T-helper 22 cell (primary cell): ENCODE measurements at places on chromosomes 2 and 18.

GRCh38 chr2:217775920-217776503, 226.8 kb downstream of the TNS1 start:
- no peak for DNase-seq

DNA sequence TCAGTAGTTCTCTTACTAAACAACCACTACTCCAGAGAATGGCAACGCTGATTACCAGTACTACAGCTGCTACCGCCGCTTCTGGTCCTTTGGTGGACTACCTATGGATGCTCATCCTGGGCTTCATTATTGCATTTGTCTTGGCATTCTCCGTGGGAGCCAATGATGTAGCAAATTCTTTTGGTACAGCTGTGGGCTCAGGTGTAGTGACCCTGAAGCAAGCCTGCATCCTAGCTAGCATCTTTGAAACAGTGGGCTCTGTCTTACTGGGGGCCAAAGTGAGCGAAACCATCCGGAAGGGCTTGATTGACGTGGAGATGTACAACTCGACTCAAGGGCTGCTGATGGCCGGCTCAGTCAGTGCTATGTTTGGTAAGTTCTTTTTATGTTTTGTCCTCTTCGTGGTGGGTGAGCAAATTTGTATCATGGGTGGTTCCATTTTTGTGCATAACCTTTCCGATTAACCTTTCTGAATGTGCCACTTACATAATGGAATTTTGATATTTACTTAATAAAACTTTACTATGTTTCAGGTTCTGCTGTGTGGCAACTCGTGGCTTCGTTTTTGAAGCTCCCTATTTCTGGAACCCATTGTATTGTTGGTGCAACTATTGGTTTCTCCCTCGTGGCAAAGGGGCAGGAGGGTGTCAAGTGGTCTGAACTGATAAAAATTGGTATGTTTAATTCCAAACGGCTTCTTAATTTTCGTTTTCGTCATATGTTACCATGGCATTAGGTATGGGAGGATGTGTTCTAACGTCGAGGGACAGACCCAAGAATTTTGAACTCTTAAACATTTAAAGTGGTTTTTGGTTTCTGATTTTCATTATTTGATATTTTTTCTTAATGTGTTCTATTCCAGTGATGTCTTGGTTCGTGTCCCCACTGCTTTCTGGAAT, 1.3 kb downstream of the SLC20A1 start:
- DNase-seq = no peak

GRCh38 chr2:101558740-101559525, 84.0 kb upstream of the RFX8 start:
- DNase-seq = no peak

DNA sequence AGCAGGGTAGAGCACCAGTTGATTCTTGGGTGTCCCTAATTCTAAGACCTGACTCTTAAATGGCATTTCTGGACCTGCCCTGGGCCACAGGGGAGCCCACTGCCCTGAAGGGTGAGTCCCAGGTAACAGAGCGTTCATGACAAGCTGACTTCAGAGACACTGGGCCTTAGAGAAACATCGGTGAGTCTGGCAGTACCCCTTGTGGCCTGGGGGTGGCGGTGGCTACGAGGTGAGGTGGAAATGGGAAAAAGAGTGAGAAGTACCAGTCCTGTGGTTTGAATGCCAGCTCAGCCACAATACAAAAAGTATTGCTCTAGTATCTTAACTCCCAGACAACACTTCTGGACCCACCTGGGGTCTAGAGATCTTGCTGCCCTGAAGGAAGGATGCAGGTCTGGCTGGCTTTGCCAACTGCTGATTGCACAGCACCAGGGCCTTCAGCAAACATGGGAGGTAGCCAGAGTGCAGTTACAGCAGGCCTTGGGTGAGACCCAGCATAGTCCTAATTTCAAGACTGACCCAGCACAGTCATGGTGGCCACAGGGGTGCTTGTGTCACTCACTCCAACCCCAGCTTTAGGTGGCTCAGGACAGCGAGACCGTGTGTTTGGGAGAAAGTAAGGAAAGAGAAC, 44.5 kb downstream of the USP34 start:
- peak; percentile 34 for DNase-seq

DNA sequence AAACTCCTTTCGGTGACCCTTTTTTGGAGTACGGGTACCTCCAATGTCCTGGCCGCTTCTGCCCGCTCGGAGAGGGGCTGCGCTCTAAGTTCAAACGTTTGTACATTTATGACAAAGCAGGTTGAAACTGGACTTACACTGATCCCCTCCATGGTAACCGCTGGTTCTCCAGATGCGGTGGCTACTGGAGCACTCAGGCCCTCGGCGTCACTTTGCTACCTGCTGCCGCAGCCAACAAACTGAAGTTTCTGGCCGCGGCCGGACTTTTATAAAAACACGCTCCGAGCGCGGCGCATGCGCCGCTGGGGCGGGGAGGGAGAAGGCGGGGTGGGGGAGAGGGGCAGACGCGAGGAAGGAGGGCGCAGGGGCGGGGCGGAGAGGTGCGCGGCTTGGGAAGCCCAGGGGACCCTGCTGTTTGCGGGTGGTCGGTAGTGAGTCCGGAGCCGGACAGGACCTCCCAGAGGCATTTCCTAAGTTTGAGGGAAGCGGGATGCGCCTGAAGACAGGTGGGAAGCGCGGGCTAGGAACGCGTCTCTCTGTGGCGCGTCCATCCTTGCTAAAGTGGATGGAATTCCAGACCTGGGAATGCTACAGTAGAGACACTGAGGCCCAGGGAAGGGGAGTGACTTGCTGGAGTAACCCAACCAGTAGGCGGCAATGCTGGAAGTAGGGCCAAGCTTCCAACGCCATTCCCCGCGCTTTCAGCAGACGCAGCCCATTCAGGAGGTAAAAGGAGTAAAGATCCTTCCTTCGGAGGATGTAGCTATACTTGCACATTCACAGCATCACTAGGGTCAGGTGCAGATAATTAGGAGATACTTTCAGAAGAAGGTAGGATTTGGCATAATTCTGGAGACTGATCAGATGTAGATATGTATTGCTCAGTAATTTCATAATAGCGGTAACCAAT, at the start of gene CXCR4:
Gene CXCR4, minus strand, starts transcription at position 241 of the 910 bp plus-strand sequence. Its CDS starts 89 bp downstream, at position 152.
- peak; percentile 82 for DNase-seq

GRCh38 chr18:62045316-62045715, 141.5 kb downstream of the PIGN start:
- DNase-seq = no peak

GRCh38 chr2:201255408-201256033, 4.8 kb upstream of the CASP8 start:
- no peak for DNase-seq

DNA sequence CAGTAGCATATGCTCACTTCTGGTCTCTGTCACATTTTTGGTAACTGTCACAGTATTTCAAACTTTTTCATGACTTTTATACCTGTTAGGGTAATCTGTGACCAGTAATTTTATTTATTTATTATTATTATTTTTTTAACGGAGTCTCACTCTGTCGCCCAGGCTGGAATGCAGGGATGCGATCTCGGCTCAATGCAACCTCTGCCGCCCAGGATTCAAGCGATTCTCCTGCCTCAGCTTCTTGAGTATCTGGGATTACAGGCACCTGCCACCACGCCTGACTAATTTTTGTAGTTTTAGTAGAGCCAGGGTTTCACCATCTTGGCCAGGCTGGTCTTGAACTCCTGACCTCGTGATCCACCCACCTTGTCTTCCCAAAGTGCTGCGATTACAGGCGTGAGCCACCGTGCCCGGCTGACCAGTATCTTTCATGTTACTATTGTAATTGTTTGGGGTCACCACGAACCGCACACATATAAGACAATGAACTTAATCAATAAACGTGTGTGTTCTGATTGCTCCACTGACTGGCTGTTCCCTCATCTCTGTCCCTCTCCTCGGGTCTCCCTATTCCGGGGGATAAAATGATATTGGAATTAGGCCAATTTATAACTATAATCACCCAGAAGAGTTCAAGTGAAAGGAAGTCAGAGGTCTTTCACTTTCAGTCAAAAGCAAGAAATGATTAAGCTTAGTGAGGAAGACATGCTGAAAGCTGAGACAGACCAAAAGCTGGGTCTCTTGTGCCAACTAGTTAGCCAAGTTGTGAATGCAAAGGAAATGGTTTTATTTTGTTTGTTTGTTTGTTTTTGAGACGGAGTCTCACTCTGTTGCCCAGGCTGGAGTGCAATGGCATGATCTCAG, 22.9 kb downstream of the TGIF1 start:
- DNase-seq = no peak

DNA sequence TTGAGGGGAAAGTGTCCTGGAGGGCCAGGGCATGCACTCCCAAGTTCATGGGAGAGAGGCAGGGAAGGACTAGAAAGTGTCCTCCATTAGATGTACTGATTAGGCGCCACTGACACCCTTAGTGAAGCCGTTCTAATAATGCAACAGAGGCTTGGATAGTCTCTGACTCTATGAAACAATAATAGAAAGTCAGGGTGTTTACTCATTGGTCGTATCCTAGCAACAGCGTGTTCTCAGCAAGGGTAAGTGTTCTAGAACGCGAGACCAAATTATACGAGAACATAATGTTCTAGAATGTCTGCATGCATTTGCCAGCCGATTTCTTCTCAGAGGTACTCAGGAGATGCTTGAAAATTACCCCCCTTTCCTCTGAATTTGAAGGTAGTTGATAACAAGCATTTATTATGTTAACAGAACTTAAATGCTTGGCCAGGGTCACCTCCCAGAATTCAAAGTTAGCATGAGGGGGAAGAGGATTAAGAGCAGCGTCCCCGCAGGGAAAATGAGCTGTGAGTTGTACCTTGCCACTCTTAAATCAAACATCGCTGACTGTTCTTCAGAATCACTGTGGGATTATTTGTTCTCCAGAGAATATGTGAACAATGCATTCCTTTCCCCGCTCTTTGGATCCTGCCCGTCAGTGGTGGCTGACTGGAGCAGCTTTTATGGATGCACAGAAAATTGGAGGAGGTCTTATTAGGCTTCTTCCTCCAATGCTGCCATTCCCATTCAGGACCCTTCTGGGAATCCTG, 33.7 kb upstream of the PDIA6 start:
- no peak for DNase-seq

DNA sequence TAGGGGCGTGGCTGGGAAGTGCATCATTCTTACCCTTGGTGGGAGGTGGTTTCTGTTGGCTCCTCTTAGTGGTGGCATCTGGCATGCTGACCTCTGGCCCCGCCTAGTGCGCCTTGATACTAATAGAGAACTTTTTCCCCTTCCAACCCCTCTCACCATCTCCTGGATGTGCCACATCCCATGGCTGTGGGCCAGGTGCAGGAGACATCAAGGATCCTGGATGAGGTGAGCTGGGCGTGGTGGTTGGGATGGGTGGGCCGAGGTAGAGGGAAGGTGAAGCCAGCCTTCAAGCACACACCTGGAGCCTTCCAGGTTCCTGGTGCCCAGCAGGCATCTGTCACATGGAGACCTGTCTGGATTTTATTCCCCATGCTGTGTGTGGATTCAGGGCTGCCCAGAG, 149.2 kb downstream of the DYSF start:
- no peak for DNase-seq

- DNase-seq = peak; percentile 89
These were observed 72.4 kb upstream of the YWHAQ start for GRCh38 chr2:9703085-9703678.

DNA sequence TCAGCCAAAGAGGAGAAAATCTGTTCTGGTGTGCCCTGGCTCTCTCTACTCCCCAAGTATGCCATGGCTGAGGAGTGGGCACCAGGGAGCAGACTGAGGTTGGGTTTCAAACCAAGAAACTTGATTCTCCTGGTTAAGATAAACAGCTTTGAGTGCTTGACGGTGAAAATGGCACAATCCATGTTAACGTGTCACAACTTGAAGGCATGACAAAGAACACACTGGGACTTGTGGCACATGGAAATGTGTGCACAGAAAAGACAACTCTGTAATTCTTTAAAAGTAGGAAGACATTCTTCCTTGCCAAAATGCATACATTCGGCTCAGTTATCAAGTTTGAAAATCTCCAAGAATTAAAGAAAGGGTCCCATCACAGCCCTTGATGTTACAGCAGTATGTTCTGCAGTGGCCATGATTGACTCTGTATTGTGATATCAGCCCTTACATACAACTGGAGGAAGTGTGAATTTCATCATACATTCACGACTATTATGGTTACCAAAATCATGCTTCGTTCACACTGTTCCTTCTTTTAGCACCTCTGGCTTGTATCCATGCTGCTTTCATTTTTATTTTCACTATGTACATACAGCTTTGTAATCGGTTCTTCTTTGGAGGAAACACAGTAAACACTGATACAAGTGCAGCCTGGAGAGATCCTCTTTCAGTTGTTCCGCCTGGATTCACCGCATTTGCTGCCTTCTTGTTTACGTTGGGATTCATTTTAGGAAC, 15.6 kb upstream of the ACTG2 start:
- no peak for DNase-seq

- DNase-seq = no peak
These were observed 67.0 kb downstream of the SOCS6 start for GRCh38 chr18:70355620-70356385.

DNA sequence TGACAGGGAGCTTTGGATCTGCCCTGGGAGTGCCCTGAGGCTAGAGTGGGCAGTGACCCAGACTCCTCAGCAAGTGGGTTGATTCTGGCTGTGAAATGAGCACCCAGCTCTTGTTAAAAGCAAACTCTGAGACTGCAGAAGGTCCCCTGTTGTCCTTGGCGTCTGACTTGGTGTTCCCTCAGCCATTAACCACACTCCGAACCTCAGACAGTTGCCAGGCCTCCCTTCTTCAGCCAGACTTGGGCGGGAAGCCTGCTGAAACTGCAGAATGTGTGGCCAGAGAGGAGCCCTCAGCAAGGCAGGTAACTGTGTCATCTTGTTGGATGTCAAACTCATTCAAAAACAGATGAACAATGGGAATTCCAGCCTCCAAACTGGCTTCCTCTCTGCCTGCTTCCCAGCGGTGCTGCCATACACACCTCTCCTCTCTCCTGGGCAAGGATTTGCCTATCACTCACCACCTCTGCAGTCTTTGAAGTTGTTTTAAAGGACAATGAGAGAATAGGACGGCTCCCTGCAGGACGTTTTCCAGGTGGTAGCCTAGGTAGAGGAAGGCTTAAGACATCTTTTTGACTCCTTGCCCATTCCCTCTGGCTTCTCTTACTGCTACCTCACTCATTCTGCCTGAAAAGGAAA, 38.9 kb upstream of the B3GNT2 start:
- no peak for DNase-seq

DNA sequence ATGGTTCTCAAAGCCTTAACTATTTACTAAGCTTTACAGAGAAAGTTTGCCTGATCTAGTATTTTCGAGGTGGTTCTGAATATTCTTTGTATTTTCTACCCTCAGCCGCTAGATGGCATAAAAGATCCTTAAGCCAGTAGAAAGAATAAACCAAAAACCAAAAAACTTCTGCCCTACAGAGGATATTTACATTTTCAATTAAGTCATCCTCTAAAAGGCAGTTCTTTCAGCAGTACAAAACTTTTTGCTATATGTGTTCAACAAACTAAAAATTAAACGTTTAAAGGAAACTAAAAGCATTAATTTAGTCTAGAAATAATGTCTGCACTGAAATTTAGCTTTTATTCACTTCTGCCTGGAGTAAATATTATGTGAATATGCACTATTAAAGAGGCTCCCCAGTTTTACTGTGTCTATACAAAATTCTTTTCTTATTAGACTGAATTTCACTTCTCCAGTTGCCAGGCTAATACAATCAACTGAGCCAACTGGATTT, 297.5 kb downstream of the PIEZO2 start:
- DNase-seq = no peak

GRCh38 chr18:23479829-23480505, 23.3 kb upstream of the RMC1 start:
- no peak for DNase-seq
